ENCODE measurements at places on chromosomes 2 and 18. TPM values are rescaled to one million over a fixed set of nuclear protein-coding genes. Genes with fewer than 3 reads are reported as not detected.

The C1QL2 gene
- total RNA-seq: not detected

The LYPD6 gene
- total RNA-seq: 0.08 TPM

The TOGARAM2 gene
- total RNA-seq: 51.9 TPM

The SLC1A4 gene
- 13.2 TPM for total RNA-seq

The EVX2 gene
- total RNA-seq: not detected

The BUB1 gene
- 0.66 TPM for total RNA-seq

- DNase-seq: no peak
These were observed 923.7 kb downstream of the SLC4A3 start for GRCh38 chr2:220550995-220551700.

DNA sequence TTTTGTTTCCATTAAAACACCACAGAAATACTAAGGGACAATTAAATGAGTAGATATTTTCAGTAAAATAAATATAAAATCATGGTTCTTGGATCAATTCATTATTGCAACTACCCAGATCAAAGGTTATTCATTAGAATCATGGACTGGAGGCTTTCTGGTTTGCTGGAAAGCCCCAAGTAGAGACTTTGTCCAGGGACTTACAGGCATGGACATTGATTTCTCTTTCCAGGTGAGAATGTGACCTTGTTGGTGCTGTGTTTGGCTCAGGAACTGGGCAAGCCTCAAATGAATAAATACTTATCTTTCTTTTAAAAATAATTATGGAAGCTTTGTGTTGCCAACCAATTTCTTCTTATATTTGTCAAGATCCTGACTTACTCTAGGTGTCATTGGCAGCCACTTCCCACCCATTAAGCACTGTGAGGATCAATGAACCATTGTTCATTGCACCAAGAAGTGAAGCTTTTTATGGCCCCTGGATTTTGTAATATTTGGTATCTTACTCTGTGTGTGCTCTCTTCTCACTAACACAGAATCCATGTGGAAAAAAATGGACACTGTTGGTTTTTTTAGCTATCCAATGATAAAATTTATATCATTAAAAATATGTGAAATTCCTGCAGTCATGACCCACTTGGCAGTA is 205.8 kb upstream of the NRXN1 start:
- no peak for DNase-seq

- DNase-seq: no peak
These were observed 277.9 kb downstream of the GULP1 start for GRCh38 chr2:188569431-188570165.

- no peak for DNase-seq
These were observed 739 bp downstream of the SIX2 start for GRCh38 chr2:45008296-45009129.

DNA sequence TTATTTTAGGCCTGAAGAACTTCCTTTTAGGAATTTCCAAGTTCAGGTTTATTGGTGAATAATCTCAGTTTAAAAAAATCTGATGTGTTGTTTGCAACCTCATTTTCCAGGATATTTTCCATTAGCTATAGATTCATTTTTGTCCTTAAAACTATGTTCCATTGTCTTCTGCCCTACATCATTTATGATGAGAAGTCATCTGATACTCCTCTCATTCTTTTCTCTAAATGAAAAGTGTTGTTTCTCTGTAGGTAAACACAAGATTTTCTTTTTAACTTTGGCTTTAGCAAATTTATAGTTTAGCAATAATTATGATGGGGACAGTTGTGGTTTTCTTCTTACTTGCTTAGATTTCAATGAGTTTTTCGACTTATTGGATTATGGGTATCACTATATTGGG is 427.3 kb downstream of the DCDC2C start:
- DNase-seq: no peak

- DNase-seq: no peak
These were observed 9.8 kb downstream of the ARHGAP25 start for GRCh38 chr2:68744366-68744912.

DNA sequence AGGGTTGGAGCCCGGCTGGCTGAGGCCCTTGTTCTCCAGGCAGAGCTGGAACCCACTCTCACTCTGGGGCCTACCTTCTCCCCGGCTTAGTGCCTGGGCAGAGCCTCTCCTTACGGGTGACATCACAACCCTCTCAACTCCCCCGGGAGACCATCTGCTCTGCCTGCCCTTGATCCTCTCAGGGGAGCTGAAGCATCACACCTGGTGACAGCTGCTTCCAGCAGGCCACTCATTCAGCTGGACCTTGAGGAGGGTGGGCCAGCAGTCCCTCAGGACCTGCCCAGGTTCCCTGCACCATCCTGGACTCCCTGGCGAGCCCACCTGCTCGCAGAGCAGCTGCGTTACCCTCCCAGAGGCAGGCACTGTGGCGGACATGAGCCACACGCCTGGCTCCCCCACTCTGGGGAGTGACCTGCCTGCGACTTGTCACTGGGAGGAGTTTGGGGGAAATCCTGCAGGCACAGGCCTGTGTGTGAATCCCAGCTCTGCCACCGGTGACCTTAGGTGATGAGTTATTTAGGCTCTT is 13.1 kb downstream of the HS6ST1 start:
- peak; percentile 9 for DNase-seq

DNA sequence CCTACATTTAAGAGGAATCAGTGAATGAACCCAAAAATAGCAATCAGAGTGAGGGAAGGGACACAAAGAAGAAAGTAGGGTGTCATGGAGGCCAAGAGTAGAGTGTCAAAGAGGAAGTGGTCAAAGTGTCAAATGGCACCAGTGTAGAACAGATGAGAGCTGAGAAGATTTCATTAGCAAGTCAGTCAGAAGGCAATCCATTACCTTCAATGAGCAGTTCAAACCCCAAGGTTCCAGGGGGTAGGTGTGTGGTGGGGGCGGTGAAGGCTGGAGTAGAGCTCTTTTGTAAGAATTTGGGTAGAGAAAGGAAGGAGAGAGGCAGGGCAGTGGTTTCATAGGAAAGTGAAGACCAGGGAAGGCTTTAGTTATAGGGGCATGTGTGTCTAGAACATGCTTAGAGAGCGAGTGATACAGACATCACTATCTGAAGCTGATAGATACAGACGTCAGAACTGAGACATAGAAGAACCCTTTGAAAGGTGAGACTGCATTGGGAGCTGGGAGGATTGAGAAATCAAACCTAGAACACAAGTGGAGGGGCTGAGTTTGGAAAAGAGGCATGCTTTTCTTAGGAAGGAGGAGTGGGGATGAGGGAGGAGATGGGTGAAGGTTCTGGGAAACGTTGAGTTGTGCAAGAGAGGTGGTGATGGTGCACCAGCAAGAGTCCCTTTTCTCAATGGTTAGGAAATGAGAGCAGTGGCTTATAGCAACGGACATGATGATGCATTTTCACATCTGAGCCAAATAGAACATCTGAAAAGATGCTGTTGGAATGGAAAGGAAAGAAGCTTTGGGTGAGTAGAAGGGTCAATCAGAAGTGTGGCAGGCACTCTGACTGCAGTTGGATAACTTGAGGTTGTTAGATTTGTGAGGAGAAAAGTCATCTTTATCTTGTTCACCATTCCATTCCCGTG is 48.9 kb upstream of the IL1RL1 start:
- no peak for DNase-seq

- no peak for DNase-seq
These were observed 70.7 kb upstream of the FZD7 start for GRCh38 chr2:201962774-201963562.

GRCh38 chr2:147916723-147917122 is 71.9 kb downstream of the ACVR2A start:
- DNase-seq: no peak

- no peak for DNase-seq
These were observed 27.2 kb upstream of the SATB2 start for GRCh38 chr2:199484927-199485326.

- DNase-seq: peak; percentile 32
These were observed 519 bp downstream of the TEX261 start for GRCh38 chr2:70994009-70994698.
